Activated CD8-positive, alpha-beta memory T cell treated with anti-CD3 and anti-CD28 coated beads for 1 hour (primary cell): ENCODE measurements at places on chromosomes 5 and 9.

DNA sequence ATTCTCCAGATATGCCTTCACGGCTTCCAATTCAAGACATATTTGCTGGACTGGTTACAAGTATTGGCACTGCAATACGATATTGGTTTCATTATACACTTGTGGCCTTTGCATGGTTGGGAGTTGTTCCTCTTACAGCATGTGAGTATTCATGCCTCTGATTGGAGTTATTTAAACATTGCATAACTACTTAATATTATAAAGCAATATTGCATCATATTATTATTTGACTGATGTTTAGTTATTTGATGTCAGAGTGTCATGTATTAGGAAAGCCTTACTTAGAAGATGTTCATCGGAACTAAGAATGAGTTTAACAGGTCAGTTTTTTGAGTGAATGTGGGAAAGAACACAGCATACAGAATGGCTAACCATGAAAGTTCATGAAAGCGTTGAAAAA is 28.3 kb downstream of the MARCHF6 start:
- DNase-seq, result no peak

DNA sequence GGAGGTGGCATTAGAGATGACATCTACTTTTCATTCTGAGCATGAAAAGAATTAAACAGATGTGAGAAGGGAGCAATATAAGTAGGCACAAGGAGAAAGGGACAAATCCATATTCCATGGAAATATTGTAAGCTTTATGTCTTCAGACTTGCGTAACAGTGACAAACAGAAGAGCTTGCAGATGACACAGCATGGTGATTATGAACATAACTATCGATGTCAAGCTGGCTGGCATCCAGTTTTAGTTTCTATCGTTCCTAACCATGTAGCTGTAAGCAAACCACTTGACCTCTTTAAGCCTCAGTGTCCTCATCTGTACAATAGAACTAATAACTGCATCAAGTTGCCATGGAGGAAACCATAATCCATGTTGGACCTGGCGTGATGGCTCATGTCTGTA is 246.7 kb upstream of the ADRA1B start:
- no peak for DNase-seq

GRCh38 chr5:158644301-158644700 is 455.4 kb downstream of the EBF1 start:
- no peak for DNase-seq

DNA sequence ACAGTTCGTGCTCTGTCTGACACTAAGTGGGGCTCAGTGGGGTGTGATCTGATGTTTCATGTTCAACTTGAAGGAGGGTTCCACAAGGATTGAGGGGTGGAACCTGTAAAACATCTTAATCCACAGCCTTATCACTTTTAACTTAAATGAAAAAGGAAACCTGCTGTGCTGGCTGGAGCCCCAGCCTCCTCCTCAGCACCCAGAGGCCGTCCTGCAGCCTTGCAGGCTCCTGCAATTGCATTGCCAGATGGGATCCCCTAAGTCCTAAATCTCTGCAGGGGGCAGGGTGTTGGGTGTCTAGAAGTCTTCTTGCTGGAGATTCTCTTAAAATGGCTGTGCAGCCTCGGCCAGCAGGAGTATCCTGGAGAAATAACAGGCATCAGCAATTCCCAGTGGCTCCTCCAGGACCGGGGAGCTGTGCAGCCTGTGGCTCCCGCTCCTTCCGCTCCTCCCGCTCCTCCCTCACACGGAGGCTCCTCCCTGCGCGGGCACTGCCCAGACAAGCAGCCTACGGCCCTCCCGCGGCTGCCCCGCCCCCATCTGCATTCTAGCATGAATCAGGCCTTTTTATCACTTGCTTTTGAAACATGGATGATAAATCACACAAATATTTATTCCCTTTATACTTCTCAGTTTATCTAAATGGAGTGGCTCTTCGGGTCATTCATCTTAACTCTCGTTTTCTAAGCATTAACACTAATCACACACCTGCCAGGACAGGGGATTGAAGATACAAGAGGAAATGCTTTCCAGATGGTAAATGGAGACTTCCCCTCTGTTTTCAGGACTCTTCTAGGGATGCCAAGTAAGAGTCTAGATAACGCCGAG is 131.0 kb downstream of the ADAMTS16 start:
- no peak for DNase-seq

DNA sequence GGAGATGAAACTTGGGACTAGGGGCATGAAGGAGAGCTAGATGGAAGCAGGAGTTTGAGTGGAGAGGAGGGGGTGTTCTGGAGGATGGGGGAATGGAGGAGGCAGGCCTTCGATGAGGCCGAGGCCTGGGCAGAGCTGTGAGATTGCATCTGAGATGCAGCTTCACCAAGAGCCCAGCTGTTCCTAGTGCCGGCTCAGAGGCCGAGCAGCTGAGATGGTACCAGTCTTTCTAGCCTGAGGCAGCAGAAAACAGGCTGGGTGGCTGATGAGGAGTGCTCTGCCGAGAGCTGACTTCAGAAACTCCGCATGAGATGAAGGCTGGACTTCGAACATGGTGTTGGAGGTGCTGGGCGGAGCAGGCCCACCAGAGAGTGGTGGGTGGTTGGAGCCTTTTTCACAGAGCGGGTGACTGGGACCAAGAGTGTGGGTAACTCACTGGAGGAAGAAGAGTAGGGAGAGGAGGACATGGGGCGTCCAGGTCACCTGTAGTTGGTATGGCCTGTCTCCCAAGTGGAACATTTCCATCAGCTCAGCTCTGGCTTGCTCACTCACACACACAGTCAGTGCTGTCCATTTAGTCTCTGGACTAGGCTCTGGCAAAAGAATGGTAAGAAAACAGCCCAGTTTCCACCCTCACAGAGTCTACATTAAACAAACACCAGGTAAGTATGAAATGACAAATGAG is 54.7 kb downstream of the TMOD1 start:
- DNase-seq, result no peak

DNA sequence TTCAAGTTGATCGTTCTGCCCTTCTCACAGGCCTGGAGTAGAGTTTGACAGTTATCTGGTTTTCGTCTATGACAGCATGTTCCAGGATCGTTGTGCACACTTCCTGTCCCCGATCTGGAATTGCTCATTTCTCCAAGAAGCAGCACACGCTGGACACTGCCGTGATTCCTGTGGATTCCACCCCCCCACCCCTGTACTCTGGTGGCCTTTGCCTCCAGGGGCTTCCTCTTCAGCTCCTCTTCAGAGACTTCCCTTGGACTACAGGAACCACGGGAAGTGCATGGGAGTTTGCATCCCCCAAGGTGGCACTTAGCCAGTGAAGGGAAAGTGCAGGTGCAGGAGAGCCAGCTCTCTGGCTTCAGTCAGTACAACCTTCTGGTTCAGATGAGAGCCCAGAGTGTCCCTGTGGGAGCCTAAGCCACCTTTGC is 160.7 kb downstream of the CACNA1B start:
- DNase-seq, result no peak

DNA sequence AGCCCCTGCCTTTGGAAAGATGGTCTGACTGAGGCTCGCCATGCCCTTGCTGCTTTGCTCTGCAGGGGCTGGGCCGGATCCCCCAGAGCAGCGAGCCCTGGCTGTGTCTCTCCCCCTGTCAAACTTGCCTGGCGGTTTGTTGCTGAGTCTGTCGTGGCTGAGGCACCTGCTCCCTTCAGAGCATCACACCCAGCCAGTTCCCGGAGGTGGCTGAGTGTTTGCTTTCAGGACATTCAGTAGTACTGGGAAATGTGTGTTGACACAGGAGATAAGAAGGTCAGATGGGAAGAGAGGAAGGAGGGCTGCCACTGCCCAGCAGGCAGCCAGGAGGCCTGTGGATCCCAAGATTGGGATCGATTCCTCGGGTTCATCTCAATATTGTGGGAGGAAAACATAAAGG is 62.9 kb downstream of the GADD45G start:
- DNase-seq, result no peak
